ENCODE measurements at places on chromosomes 5 and 9.
A peak's percentile ranks its signal among the peaks of the same experiment; 100 is the strongest.

GRCh38 chr5:55360190-55360589, 52.4 kb downstream of the MTREX start:
- H3K4me1 ChIP-seq: no peaks in the 10 kb centered on the region
- peaks cover 51% of the 10 kb centered on the region for H3K36me3 ChIP-seq
- no peaks in the 10 kb centered on the region for H3K27me3 ChIP-seq
- no peak overlapping the region for H3K27ac ChIP-seq
- no peak for DNase-seq

- DNase-seq: no peak
- no peak overlapping the region for H3K4me3 ChIP-seq
Observed at GRCh38 chr9:4796530-4796929, 3.8 kb downstream of the RCL1 start.

DNA sequence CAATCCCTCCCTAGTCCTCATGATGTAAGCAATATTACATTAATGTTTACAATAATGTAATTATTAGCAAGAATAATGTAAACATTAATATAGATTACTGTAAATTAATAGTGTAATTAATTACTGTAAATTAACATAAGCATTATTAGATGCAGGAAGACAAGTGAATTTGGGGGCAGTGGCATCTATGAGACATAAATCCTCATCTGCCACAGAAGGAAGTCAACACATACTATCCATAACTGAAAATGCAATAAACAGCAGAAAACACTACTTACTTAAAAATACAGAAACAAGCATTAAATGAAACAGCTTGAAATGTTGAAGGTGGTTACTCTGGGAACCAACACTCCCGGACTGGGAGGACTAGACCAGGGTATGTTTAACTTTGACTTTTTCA, 685 bp upstream of the NIPSNAP3A start:
- peak overlapping the region; percentile 74 for H3K4me3 ChIP-seq
- peaks cover 6% of the 10 kb centered on the region for H3K4me1 ChIP-seq
- peaks cover 9% of the 10 kb centered on the region for H3K36me3 ChIP-seq

DNA sequence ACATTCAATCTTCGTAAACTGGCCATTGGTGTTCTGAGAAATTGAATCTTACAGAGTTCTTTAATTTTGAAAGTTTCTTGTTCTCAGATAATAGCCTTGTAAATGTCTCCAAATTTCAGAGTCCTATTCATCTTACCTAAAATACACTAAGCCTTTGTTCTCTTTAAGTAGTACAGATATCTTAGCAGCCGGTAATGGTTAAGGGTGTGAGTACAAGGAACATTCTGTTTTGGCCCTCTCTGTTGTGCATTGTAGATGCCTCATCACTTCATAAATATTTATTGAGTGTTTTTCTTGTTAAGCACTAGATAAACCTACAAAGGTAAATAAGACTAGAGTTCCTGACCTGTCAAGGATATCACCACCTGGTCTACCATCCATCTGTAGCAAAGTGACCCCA, 35.2 kb downstream of the ZCCHC7 start:
- H3K4me3 ChIP-seq: no peak overlapping the region
- H3K4me1 ChIP-seq: no peaks in the 10 kb centered on the region
- no peak overlapping the region for H3K27ac ChIP-seq

DNA sequence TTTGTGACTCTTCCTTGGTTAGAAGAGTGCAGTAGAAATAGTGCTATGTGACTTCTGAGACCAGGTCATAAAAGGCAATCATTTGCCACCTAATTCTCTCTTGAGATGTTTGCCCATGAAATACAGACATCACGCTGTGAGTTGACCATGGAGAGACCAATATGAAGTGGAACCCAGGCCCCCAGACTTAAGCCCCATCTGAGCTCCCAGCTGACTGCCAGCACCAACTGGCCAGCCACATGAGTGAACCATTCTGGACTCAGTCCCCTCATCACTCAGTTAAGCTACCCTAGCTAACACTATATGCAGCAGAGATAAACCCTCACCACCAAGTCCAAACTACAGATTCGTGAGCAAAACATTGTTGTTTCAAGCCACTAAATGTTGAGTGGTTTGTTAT, 60.7 kb upstream of the NIPBL start:
- no peaks in the 10 kb centered on the region for H3K36me3 ChIP-seq
- H3K4me1 ChIP-seq: no peaks in the 10 kb centered on the region
- no peak for DNase-seq

DNA sequence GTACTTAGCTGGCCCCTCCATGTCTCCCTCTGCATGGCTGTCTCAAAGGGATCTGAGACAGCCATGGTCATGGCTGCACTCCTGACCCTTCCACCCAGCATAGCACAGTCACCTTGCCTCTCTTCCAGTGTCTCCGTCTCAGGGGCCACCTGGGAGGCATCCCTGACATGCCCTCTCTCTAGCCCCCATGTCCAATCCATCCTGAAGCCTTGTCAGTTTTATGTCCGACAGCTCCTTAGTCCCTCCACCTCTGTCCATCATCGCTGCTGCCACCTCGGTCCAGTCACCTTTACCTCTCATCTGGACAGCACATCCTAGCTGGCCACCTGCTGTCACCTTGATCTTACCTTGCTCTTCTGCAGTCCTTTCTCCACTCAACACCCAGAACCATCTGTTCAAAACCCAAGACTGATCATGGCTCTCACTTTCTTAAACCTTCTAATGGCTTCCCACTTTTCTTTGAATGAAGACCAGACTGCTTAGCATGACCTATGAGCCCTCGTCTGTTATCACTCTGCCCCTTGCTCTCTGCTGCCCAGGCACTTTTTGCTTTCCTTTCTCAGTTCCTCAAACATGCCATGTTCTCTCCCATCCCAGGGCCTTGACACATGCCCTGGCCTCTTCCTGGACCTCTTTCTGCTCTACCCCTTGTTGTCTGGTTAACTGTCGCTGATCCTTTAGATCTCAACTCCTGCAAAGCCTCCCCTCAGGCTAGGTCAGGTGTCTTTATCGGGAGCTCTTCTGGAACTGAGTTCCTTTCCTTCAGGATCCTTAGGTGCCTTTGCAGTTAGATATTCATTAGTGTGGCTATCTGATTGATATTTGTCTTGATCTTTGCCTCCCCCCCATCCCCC, 181.8 kb upstream of the PITX1 start:
- no peaks in the 10 kb centered on the region for H3K4me1 ChIP-seq
- no peak overlapping the region for H3K27ac ChIP-seq
- DNase-seq: peak; percentile 26
- no peaks in the 10 kb centered on the region for H3K36me3 ChIP-seq
- H3K4me3 ChIP-seq: no peak overlapping the region

- H3K36me3 ChIP-seq: no peaks in the 10 kb centered on the region
- H3K27me3 ChIP-seq: no peaks in the 10 kb centered on the region
- no peak overlapping the region for H3K27ac ChIP-seq
- DNase-seq: no peak
Observed at GRCh38 chr5:117102591-117102990, 528.0 kb upstream of the SEMA6A start.

DNA sequence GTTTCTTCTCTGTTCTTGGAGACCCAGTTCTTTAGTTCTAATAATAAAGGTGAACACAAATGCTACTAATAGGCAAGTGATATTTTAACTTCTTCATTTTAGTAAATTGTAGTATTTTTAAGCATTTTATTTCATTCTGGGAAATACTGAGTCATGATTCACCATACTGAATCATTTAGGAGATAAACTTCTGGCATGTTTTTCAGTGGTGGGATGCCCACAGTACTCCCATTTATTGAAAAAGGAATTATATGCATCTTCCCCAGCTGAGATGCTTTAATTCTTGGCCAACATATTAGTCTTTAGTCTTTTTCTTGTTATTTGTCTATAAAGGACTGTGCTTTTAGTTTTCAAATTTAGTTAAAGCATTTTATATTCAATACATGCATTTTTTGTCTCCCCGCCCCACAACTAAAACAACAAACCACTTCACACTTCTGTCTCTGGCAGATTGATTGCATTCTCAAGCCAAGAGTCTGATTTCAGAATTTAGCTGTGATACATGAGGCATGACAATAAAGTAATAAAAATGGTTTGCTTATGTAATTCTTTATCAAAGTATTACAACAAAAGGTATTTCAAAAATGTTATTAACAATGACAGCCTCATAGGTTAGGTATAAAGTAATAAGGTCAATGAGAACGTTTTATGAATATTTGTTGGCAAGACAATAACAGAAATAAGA, 125.2 kb upstream of the CDH18 start:
- no peak overlapping the region for H3K27ac ChIP-seq
- no peaks in the 10 kb centered on the region for H3K27me3 ChIP-seq
- no peaks in the 10 kb centered on the region for H3K4me1 ChIP-seq
- H3K4me3 ChIP-seq: no peak overlapping the region

DNA sequence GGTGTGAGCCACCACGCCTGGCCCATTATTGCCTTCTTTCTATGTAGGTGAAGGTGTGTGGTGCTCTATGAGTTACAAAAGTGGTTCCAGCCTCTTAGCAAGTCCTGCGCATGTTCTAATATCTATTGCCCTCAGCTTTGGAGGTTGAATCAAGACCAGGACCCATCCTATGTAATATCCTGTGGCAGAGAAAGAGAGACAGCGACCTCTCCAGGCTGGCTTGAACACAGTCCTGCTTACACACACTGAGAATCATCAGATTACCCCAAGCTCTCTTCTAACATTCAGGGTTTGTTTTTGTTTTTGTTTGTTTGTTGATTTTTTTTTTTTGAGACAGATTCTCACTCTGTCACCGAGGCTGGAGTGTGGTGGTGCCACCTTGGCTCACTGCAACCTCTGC, 94.7 kb upstream of the OSMR start:
- DNase-seq: no peak
- no peak overlapping the region for H3K27ac ChIP-seq
- H3K27me3 ChIP-seq: no peaks in the 10 kb centered on the region
- H3K4me3 ChIP-seq: no peak overlapping the region
- H3K4me1 ChIP-seq: peaks cover 3% of the 10 kb centered on the region

GRCh38 chr5:103923616-103924168, 361.1 kb upstream of the NUDT12 start:
- no peaks in the 10 kb centered on the region for H3K36me3 ChIP-seq
- no peaks in the 10 kb centered on the region for H3K4me1 ChIP-seq
- no peak for DNase-seq
- no peak overlapping the region for H3K4me3 ChIP-seq
- no peaks in the 10 kb centered on the region for H3K27me3 ChIP-seq
- H3K27ac ChIP-seq: no peak overlapping the region

DNA sequence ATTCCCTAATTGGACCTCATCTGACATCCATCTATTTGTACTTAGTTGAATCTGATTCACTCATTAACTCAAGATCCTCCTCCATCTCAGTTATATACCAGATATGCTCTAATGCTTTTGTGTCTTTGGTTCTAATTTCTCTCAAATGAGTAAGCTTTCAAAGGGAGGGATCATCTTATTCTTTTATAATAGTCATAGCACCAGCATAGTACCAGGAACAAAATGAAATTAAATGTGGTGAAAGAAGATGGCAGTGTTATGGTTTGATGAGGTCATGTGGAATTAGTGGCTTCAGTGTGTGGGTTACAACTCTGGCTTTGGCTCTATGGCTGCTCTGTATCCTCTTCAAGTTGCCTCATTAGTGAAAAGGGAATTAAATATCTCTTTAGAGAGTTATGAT, 32.5 kb upstream of the ZNF366 start:
- no peak overlapping the region for H3K4me3 ChIP-seq
- no peak overlapping the region for H3K27ac ChIP-seq
- no peaks in the 10 kb centered on the region for H3K27me3 ChIP-seq

DNA sequence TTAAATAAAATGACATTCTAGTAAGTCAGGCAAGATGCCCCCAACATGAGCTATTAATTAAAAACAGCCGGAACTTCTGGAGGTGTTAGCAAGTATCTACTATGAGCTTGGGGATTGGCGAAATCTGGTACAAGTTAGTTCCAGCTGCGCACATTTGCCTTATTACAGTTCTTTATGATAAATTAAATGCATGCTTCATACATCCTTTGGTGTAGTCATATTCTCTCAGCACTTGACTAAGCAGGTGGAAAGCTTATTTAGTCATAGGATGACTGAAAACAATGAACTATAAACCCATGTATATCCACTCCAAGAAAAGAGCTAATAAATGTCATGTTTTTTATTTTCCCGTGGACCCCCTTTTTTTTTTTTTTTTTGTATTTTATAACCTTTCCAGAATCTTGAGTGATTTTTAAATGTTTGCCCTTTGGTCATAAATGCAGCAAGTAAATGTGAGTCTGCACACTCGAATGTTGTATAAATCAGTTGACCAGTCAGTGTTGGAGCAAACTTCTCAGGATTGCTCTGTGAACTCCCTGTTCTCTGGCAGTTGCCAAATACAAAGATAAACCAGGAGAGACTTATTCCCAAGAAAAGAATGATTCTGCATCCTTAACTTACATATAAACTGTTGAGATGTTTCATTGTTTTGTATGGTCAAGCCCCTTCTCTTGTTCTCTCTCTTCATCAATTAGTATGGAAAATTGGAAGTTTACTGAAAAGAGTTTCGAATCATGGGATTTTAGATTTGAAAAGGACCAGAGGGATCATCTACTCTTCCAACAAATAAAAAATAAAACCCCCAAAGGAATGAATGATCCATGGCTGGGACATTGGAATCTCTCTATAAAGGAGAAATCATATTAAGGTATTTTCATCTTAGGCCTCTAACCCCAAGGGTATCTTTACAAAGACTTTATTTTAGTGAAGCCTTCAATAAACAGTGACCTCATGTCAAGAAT, 38.3 kb downstream of the PIK3R1 start:
- H3K36me3 ChIP-seq: peaks cover 4% of the 10 kb centered on the region
- peaks cover 89% of the 10 kb centered on the region for H3K4me1 ChIP-seq

GRCh38 chr5:179261301-179262125, 83.7 kb downstream of the ADAMTS2 start:
- peaks cover 6% of the 10 kb centered on the region for H3K27me3 ChIP-seq
- peak; percentile 57 for DNase-seq
- H3K4me3 ChIP-seq: no peak overlapping the region
- peaks cover 19% of the 10 kb centered on the region for H3K4me1 ChIP-seq

DNA sequence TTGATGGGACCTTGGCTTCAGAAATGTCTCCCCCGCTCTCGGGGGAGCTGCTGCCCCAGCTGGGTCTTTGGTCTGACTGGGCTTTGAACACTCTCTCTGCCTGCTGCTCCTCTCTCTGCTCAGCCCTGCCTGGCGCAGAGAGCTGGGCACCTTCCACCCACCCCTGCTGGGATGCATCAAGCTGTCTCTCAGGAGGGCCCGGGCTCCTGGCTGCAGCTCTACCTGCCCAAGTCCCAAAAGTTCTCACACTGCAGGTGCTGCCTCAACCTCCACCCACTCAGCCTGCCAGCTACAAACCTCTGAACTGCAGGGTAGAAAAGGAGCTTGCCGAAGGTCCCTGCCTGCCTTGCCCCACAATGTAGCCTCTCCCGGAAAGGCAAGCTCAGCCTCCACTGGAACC, 36.7 kb downstream of the IRX2 start:
- H3K36me3 ChIP-seq: no peaks in the 10 kb centered on the region
- DNase-seq: no peak
- H3K4me1 ChIP-seq: no peaks in the 10 kb centered on the region
- H3K4me3 ChIP-seq: no peak overlapping the region
- H3K27ac ChIP-seq: no peak overlapping the region

Data from upper lobe of right lung (tissue), 1 donor.